ENCODE measurements at places on chromosomes 6 and 20.

DNA sequence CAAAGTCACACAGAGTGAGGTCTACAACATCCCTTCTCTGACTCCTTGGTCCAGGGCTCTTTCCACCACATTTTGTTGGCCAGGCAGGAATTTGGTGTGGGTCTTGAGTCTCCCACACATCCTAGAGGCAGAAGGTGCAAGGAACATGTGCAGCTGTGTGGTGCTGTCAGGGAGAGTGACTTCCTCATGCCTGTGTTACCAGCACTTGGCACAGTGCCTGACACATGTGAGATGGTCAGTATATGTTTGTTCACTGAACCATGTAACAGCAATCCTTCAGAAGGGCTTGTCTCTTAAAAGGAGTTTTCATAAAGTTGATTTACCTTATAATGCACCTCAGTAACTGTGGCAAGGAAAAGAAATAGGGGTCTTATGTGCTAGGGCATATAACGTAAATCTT lies 168.5 kb downstream of the CDC5L start:
- no peak for DNase-seq

GRCh38 chr6:6393069-6393529 lies 72.6 kb upstream of the F13A1 start:
- no peak for DNase-seq

DNA sequence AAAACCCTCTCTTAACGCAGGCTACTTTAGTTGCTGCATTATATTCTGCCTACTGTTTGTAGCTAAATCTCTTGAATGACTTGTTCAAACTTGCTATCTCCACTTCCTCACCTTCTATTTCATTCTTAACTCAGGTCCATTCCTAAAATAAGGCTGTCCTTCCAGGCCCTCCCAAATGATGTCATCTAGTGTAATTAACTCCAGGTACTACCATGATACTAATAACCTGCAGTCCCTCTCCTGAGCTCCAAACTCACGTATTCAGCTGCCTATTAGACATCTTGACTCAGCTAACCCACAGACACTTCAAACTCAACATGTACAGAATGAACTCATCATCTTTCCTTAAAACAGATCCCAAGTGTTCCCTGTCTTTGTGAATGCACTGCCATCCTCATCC lies 10.5 kb upstream of the TOP1 start:
- DNase-seq: no peak

- no peak for DNase-seq
Measured at GRCh38 chr6:25788305-25788922, 33.9 kb downstream of the SLC17A4 start.

DNA sequence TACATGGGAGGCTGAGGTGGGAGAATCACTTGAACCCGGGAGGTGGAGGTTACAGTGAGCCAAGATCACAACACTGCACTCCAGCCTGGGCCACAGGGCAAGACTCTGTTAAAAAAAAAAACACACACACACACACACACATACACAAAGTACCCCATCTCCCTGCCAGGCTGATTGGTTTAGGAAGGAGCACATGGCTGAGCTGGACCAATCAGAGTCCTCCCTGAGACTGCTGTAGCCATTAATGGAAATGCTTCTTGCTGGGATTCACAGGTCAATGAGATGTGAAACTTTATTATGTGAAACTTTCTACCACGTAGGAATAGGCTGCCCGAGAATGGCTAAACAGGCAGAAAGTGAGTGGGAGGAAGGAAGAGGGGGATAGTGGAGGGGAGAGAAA lies 2.9 kb downstream of the TREM1 start:
- no peak for DNase-seq

GRCh38 chr6:125367036-125367782 lies 65.4 kb upstream of the HDDC2 start:
- DNase-seq: no peak

- DNase-seq: no peak
Measured at GRCh38 chr6:74705451-74705850, 500.4 kb downstream of the COL12A1 start.

DNA sequence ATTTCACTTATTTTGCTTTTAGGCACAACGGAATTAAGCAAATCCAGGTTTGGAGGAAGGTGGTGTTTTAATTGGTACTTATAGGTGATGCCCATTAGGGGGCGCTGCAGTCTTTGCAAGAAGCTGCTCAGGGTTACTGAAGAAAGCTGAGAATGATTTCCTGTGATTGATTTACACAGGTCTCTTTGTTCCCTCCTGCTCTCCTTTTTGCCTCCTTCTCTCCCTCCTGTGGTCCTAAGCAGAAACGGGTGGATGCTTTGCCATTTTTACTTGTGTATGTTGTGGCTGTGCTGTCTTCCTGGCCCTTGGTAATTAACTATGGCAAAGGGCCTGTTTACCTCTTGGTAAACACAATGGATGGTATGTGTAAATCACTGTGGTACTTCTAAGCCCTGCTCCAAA lies 97.8 kb downstream of the ANKS1A start:
- peak; percentile 87 for DNase-seq

- no peak for DNase-seq
Measured at GRCh38 chr6:52301326-52301725, 16.8 kb upstream of the MCM3 start.

- DNase-seq: no peak
Measured at GRCh38 chr20:10854976-10855375, 181.2 kb upstream of the JAG1 start.

GRCh38 chr6:14804785-14805210 lies 441.1 kb upstream of the JARID2 start:
- DNase-seq: peak; percentile 66

DNA sequence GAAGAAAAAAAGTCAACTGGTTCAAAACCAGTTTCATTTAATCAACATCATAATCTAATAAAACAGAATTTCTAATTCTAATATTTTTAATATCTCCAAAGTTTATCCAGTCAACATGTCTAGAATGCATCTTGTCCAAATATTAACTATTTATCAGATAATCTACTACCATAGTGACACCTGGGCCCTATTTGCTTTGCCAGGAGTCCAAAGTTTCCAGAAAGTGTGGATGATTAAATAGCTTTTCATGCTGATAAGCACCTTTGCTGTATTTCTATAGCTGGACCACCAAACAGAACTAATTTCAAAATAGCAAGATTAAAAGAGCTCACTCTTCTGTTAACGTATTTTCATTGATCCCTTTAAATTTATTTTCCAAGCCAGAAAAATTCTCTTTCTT lies 12.3 kb upstream of the TAAR1 start:
- no peak for DNase-seq

- DNase-seq: no peak
Measured at GRCh38 chr6:3557336-3557735, 100.5 kb upstream of the SLC22A23 start.

DNA sequence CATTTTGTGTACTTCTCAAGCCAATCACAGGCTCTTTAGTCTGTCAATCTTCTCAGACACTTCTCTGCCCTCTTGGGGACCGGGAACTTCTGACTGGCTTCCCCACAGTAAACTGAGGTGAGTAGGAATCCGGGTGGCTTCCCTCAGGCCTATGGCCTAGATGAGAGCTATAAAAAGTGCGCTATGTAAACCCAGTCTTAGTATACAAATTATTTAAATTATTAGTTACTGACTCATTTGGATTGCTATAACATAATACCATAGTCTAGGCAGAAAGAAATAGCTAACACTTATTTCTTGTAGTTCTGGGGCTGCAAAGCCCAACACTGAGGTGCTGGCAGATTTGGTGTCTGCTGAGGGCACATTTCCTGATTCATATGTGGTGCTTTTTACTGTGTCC lies 109.2 kb upstream of the MCHR2 start:
- no peak for DNase-seq

GRCh38 chr6:21942897-21943296 lies 349.3 kb downstream of the SOX4 start:
- no peak for DNase-seq

DNA sequence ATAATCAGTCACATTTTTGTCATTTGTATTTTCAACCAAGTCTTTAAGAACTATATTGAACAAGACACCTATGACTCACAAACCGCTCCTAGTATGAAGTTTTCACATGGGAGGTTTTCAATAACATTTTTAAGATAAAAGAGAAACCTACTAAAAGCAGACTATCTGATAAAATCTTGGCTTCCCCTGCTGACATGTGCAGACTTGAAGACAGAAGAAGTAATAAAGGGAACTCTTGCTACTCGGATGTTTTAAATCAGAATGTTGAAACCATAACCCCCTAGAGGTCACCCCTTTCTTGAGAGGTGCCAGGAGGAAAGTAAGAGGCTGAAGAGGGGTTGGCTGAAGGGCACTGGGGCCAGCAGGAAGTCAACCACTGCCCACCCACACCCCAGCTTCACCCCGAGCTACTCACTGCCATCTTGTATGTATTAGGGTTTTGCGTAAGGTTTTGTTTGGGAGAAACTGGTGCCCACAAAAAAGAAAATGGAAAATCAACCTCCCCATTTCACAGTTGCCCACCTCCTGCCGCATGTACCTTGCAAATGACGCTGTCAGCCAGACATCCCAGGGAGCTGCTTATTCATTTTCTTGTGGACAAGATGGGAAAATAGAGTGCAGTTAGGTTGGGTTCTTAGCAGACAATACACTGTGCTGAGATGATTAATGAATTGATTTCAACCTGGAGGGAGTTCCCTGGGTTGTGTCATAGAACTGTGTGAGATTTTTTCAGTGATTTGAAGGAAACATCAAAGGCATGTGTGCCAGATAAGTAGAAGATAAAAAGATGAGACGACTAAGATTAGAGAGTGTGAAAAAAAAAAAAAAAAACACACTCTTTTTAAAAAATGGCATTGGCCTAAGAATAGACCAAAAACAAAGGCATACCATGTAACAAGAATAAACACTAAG lies 83.2 kb upstream of the TAB2 start:
- DNase-seq: no peak

- DNase-seq: no peak
Measured at GRCh38 chr6:170186006-170186935, 104.6 kb downstream of the DLL1 start.

DNA sequence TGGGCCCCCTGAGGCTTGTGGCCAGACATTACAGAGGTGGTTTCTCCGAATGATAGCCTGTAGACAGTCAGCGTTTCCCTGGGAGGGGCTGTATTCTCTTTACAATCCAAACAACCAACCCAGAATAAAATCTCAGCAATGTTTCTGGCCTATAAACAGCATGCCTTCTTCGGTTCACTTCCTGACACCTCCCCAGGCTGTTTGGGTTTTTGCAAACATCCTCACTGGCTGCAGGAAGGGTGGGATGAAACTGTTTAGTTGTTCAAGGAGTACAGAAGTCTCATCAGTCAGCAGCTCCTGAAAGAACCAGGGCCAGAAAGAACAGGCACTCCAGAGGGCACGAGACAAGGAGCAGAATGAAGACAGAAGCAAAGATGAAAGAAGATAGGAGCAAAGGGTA lies 350.0 kb downstream of the QKI start:
- DNase-seq: no peak

- DNase-seq: no peak
Measured at GRCh38 chr6:16389642-16390041, 151.3 kb downstream of the GMPR start.

DNA sequence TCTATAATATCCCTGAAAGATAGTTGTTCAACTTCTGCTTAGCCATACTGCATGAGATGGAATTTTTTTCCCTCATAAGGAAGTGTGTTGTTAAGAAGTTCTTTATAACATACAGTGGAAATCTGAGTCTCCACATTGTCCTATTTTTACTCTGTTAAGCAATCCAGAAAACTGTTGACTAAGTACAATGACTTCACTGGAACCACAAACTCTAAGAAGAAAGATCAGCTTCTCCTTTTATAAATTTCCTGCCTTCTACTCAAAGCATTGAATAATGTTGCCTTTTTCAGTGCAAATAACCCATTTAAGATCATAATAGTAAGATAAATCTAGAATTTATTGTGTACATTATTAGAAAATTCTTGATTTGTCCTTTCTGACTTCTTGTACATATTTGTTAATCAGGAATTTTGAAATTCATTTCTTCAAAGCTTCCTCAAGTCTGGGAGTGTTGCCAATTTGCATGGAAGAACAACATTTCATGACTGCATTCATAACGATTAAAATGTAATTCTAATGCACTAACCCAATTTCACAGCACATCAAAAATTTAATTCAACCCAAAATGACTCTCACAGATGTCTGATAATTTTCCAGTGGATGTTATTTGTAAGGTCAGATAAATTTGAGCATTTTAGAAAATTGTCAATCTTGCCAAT lies 45.6 kb upstream of the ANKEF1 start:
- DNase-seq: peak; percentile 28

DNA sequence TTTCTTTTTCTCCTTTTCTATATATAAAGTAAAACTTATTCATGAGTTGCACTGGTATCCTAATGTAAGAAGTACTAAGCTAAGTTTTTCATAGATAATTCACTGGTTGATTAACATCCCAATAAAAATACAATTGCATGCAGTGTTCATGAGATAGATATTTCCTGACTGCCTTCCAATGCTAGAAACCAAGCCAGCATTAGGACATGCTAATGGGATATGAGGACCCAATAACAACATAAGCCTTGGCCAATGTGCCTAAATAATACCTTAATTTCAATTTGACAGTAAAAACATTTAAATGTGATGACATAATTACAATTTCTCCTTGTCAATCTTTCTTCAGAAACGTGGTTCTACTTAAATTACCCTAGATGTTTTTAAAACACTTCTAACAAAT lies 152.7 kb downstream of the RNGTT start:
- DNase-seq: no peak

- no peak for DNase-seq
Measured at GRCh38 chr6:50135968-50136367, 86.2 kb upstream of the DEFB112 start.

DNA sequence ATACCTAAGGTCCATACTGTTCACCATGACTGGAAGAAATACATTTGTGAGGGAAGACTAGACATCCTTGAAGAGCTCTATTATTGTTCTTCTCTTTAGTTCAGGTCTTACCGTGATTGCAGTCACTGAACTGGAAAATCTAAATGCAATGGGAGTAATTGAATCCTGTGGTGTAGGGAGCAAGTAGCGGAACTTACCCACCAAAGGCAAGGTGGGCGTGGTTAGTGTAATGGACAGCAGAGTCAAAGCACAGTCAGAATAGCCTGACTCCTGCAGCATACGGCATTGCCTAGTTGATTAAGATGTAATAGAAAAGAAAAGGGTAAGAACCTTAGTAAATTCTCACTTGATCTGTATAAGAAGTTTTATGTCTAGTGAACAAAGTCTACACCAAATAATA lies 679.7 kb upstream of the EPHA7 start:
- no peak for DNase-seq

DNA sequence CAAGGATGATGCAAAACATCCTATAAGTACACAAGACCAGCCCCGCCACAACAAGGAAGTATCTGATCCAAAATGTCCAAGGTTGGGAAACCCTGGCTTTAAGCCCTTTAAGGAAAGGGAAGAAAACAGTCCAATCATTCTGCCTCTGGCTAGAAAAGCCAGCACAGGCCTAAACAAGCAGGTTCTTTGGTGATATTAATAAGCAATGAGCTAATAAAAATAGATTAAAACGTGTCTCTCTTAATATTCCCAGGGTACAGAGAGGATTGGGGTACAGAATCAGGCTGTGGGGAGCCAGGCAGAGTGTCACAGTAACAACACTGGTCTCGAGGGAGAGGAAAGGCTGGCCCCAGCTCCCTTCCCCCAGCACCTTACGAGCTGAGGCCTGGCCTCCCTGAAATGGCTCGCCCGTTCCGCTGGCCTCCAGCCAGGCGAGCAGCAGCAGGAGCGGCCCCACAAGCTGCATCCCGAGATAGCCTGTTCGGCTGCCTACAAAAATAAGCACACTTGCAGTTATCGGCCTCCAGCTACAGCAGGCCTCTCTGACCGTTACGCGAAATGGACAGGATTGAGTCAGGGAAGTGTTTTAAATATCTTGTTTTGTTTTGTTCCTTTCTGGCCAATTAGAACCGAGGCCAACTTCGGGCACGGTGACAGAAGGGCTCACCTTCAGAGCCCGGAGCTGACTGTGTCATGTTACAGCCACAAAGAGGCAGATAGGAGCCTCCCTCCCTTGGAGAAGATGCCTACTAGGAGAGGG lies 4.0 kb upstream of the ZMYND8 start:
- peak; percentile 64 for DNase-seq

- DNase-seq: no peak
Measured at GRCh38 chr20:44650771-44651433, 597 bp downstream of the ADA start.
